ENCODE measurements at places on chromosomes 2 and 18.

- DNase-seq = no peak
These were observed 62.1 kb upstream of the TMEM17 start for GRCh38 chr2:62568074-62568473.

- DNase-seq = no peak
These were observed 75.9 kb downstream of the INHBB start for GRCh38 chr2:120421830-120422175.

- DNase-seq = no peak
These were observed 88.2 kb downstream of the ASAP2 start for GRCh38 chr2:9294764-9295163.

GRCh38 chr2:158498749-158499136 is 42.0 kb downstream of the PKP4 start:
- DNase-seq = no peak

GRCh38 chr18:79465392-79465991 is 69.8 kb downstream of the NFATC1 start:
- DNase-seq = no peak

Measured in COR-L47 (cell line).